T-cell (primary cell): ENCODE measurements at places on chromosomes 16 and 17.

DNA sequence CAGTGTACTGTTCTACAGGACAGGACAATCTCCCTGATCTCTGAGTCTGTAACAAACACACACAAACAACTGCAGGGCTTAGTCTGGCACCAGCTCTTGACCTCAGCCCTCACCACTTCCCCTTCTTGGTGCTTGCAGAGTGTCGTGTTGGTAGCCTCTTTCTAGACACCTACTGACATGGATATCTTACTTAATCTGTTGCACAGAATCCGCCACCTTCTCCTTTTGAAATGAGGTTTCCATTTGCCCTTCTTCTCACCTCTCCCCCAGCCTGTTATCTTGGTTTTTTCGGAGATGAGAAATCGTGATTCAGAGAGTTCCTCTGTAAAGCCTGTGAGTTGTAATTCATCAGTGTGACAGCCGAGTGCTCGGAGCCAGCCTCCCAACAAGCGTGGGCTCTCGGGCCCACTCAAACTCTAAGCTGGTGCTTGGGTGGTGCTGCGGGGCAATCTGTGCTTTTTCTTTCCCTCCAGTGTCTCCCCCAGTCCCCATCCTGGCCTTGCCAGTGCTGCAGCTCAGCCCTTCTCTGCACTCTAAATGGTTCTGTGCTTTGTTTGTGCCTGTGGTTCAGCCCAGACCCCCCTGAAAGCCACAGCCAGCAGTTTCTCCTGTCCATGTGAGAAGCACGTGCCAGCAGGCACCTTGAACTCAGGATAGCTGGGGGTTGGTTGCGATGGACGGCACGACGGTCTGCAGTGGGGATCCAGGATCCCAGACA lies 28.1 kb downstream of the KIAA0513 start:
- DNase-seq = peak; percentile 56

- no peak for DNase-seq
Observed at GRCh38 chr17:60442271-60443173, 20.2 kb downstream of the CHCT1 start.

- DNase-seq = no peak
Observed at GRCh38 chr16:66691234-66691633, 5.3 kb downstream of the CMTM4 start.

- no peak for DNase-seq
Observed at GRCh38 chr17:58305626-58306025, 23.0 kb downstream of the TSPOAP1 start.

DNA sequence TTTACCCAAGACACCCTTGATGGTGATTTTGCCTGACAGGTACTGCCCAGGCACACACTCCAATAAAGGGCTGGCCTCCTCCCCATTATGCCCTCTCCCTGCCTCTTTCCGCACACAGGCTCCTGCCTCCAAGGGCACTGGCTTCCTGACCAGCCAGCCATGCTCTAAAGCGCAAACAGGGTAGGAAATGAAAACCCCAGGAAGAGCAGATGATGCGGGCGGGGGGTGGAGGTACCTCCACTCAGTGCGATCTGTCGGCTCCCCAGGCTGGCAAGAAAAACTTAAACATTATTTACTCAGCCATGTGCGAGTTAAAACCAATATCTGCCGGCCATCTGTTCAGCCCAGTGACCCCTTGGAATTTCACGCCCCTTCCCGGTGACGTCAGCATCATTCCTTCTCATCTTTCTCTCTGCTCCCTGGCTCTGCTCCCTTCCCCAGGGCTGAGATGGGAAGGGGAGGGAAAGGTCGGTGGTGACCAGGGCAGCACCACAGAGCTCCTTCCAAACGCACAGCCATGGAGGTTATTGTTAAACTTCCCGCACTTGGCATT lies 262.5 kb downstream of the CBLN1 start:
- DNase-seq = no peak

DNA sequence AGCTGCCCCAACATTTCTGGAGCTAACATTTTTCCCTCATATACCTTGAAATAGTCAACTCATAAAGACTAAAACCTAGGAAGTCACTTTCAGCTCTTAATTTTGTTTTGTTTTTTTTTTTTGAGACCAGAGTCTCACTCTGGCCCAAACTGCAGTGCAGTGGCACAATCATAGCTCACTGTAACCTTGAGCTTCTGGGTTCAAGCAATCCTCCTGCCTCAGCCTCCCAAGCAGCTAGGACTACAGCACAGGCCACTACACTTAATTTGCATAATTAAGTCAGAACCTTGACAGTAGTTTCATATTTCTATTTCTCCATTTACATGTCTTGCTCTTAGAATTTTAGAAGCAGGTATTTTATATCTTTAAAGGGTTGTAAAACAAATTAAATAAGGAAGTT lies 4.7 kb downstream of the AMFR start:
- no peak for DNase-seq

GRCh38 chr16:68434624-68435210 lies 13.6 kb downstream of the SMPD3 start:
- no peak for DNase-seq

GRCh38 chr16:85882181-85882810 lies 16.7 kb upstream of the IRF8 start:
- no peak for DNase-seq

- DNase-seq = no peak
Observed at GRCh38 chr16:12535535-12536411, 267.9 kb downstream of the CPPED1 start.

GRCh38 chr17:72575542-72576233 lies 454.9 kb downstream of the SOX9 start:
- DNase-seq = no peak

DNA sequence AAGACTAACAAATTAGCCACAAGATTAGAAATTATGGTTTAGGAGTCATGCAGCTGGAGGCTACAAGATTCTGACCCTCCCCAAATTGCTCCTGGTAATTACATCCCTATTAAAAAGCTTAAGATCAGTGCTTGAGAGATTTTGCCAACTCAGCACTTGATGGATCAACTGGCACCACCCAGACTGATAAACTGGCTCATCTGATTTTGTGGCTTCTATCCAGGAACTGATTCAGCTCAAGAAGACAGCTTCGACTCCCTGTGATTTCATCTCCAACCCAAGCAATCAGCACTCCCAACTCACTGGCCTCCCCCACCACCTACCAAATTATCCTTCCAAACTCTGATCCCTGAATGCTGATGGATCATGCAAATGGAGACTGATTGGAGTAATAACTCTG lies 94.8 kb downstream of the TNFRSF13B start:
- DNase-seq = no peak

DNA sequence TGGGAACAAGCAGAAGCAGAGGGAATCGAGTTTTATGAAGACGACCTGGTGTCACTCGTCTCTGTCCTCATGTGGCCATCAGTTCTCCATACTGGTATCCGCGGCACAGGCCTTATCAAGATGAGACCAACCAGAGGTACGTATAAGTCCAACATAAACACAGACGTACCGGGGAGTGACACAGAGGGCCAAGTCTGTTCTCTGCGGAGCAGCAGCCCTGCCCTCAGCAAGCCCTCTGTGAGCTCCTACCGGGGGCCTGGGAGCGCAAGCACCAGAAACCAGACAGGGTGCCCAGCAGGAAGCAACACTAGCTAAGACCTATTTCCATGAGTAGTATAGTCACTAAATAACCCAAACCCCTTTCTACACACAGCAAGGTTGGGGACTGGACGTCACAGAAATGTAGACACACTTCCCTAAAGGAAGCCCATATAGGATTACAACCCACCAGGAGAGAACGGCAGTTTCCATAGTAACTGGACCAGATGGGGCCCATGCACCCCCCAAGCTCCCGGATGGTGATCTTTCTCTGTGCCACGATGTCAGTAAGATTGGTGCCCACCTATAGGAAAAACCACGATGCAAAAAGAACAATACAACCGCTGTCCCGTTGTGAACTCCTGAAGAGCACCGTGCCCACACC lies 911 bp downstream of the ARL16 start:
- no peak for DNase-seq

DNA sequence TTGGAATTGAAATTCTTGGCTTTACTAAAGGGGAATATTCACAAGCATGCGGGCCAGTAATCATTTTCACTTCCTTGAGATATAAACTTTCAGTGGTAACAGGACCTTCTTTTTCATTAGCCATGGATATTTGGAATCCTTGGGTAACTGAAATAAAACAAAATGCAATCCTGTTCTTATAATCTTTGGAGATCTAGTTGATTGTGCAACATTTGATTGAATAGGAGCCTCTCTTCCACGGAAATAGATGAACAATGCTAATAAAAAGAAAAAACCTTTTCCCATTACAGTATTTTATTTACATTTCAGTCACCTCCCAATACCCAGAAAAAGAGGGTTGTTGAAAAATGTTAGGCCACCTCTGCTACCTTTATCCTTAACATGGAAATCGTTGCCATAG lies 225.6 kb downstream of the MAP2K6 start:
- no peak for DNase-seq

GRCh38 chr16:69294051-69294450 lies 17.1 kb upstream of the VPS4A start:
- DNase-seq = no peak

DNA sequence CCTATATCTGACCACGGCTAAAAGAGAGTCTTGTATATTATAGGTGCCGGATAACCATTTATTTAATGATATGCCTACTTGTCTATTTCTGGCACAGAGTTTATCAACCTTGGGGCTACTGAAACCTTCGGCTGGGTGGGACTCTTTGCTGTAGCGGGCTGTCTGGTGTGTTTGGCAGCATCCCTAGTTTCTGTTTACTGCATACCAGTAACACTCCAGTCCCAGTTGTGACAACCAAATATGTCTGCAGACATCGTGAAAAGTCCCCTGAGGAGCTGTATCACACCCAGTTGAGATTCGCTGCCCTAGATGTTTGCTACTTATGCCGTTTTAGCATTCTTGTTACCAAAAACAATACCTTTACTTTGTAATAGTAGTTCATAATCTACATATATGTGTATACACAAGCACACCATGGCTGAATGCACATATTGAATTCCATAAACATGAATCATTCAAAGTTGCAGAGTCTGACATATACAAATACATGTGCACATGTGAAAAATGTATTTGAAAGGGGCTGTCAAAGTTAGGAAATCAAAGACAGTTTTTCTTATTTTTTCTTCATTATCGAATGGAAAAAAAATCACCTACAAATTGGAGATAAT lies 89.1 kb upstream of the SHISA6 start:
- no peak for DNase-seq

DNA sequence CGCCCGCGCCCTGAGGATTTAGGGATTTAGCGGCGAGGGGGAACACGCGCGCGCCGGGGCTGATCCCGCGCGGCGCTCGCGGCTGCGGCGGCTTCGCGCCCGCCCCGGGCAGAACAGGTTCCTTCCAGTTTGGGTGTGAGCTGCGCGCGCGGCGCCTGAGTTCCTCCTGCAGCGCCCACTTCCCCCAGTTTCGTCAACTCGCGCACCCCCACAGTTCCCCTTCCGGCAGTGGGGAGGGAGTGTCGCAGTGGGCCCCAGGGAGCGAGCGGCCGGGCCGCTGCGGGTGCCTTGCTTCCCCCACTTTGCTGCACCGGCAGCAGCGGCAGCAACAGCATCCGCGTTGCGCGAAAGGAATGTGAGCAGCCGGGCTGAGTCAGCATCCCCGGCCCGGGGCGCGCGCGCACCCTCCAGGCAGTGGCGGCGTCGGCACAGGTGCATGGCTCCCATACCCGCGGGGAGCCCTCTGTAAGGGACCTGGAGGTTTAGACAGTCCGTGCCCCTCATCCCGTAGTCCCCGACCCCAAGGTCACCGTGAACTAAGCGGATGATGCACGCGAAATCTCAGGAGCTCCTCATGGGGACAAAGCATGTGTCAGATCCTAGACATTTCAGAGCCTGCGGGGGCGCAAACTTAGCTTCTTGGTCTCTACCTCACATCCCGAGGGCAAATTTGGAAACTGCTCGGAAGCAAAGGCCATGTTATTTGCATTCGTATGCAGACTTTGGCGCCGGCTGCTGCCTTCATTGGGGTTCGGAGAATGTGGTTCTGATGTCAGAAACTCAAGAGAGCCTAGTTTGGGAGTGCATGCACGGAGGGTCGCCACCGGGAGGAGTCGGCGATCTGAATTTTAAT lies 767 bp downstream of the ARSG start:
- DNase-seq = peak; percentile 95

DNA sequence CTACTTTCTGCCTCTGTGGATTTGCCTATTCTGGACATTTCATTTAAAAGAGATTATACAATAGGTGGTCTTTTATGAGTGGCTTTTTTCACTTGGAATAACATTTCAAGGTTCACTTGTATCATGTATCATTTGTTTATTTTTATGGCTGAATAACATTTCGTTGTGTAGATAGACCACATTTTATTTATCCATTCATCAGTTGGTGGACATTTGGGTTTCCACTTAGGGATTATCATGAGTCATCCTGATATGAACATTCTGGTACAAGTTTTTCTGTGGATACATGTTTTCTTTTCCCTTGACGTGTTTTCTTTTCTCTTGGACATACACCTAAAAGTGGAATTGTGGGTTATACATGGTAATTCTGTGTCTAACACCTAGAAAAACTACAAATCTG lies 25.3 kb downstream of the PRSS54 start:
- DNase-seq = no peak

GRCh38 chr16:23016368-23016767 lies 132.9 kb downstream of the USP31 start:
- DNase-seq = no peak

DNA sequence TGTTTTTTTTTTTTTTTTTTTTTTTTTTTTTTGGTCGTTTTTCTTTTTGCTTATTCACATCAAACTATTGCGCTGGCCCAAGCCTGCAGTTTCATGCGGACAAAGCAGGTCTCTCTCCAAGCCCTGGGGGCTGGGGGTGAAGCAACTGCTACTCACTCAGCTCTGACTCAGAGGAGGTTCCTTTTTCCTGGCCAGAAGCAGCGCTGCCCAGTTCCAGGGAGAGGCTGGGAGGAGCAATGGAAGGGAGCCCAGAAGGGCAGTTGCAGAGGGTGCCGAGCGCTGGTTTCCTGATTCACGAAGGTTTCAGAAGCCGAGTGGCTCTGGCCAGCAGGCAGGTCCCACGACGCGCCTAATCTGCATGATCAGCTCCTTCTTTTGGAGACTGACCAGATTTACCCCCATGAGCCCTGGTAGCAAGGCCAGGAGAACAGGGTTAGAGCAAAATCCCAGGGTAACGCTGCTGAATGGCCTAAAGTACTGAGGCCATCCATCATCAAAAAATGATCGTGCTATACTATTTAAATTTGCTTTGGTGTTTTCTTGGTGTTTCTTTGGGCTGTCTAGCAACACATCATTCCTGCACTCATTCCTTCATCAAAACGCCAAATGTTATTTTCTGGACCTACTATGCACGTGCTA lies 144.7 kb upstream of the SOX9 start:
- DNase-seq = no peak
